ENCODE measurements at places on chromosomes 1 and 21.

DNA sequence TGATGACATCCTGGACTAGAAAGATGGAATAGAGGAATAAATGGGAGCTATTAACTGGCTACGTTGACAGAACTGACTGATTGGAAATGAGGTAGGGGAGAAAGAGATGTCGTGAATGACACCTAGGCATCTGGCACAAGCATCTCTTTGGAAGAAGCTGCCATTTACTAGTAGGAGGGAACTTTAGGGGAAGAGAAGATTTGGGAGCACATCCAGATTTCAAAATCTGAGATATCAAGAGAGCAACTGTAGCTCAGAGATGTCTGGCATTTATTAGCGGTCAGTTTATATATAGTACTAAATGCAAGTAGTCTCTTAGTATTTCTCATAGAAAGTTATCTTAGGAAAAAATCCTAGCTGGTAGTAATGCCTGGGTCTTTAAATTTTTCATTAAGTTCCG lies 131.9 kb upstream of the C1orf105 start:
- DNase-seq: no peak

DNA sequence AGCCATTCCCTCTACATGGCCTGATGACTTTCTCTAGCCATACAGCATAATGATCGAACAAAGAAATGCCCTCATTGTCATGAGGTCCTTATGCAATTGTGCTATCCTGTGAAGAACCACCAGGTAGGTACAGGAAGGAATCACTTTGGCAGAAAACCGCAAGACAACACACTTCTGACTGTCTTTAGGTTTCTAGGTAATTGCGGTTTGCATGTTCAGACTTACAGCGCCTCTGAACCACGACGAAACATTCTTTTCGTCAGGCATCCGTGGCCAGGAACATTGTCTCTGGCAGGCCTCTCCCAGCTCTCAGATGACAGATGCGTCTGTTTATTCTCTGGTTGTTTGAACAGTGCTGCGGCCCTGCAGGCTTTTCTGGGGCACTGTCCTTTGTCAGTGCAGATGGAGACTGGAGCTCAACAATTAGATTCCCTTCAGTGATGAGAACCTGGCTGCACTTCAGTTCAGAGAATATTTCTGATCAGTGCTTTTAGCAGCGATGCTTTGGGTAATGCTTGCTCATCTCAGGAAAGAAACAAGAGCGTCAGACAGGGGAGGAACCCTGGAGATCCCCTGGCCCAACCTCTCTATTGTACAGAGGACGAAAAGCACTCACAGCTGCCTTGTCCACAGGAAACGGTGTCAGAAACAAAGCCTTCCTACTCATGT lies 63.4 kb downstream of the B3GALT5 start:
- DNase-seq: no peak

GRCh38 chr1:5385096-5385799 lies 607.0 kb downstream of the NPHP4 start:
- no peak for DNase-seq

DNA sequence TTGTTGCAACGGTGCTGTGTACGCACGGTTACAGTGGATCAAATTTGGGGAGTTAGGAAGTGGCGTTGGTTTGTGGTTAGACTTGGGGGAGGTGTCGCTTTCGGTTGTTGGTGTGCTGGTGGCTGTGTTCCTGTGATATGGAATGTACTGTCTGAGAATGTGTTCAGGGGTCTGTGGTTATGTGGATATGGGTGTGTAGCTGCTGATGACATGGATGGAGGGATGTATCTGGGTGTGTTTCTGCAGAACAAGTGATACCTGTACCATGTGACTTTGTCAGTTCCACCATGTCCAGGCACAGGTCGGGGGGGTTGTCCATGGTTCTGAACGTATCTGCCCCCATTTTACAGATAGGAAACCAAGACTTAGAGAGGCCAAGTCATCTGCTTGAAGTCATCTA lies 22.7 kb downstream of the PAX7 start:
- no peak for DNase-seq

- DNase-seq: no peak
Measured at GRCh38 chr1:109832945-109833344, 69.2 kb upstream of the EPS8L3 start.

DNA sequence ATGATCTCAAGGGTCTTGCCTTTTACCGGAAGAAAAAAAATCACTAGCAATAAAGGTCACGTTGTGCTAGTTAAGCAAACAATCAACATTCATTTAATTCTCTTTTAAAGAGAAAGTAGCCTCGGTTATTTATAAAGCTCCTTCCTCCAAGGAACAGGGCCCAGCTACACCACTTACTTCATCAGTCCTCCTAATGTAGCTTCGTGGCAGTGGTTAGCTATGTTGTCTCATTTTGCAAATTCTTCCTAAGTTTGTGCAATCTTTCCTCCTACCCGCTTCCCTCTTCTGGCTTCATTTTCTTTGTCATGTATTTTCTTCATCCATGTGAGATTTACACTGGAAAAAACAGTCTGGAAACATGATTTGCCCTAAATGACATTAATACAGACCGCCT lies 554.2 kb downstream of the NUF2 start:
- no peak for DNase-seq

DNA sequence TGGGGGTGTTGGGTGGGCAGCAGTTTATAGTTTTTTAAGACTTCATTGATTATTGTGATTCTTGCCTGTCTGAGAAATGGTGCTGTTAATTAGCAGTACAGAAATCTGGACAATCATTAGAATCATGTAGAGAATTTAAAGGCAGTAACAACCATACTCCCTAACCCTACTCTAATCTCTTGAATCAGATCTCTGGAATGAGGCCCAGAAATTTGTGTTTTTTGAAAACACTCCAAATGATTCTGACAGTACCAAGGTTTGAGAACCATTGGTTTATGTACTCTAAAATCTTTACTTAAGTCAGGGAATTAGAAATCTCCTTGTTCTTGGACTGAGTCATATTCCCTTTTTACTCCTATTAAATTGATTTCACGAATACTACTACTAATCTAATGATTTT lies 24.0 kb downstream of the FNBP1L start:
- no peak for DNase-seq

DNA sequence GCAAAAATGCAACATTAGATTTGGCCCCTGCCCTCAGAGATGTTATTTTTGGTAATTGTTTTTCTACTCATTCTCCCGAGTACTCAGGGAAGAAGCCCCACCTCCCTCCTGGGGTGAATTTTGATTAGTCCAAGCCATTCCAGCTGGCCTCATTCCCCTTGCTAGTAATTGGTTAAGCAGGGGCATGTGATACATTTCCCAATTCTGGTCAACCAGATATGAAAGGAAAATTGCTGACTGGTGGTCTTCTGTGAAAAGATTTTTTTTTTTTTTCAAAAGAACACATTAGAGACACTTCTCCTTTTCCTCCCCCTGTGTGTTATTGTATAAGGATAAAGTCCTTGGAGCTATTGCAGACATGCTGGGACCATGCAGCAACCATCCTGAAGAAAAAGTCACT lies 71.1 kb upstream of the AKT3 start:
- DNase-seq: no peak

GRCh38 chr1:91836331-91837040 lies 49.5 kb downstream of the TGFBR3 start:
- no peak for DNase-seq

GRCh38 chr1:171267391-171267790 lies 19.1 kb downstream of the FMO1 start:
- DNase-seq: no peak

- no peak for DNase-seq
Measured at GRCh38 chr1:235284231-235284769, 43.7 kb downstream of the ARID4B start.

DNA sequence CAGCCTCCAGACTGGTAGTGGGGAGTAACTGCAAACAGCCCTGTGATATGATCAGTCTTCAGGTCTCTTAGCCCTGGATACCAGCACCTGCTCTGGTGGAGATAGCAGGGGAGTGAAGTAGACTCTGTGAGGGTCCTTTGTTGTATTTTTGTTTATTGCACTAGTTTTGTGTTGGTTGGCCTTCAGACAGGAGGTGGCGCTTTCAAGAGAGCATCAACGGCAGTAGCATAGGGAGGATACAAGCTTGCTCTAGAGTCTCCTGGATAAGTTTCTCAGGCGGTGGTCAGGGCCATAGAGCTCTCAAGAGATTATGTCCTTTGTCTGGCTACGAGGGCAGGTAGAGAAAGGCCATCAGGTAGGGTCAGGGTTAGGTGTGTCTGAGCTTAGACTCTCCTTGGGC lies 116.4 kb downstream of the USH2A start:
- DNase-seq: peak; percentile 41

DNA sequence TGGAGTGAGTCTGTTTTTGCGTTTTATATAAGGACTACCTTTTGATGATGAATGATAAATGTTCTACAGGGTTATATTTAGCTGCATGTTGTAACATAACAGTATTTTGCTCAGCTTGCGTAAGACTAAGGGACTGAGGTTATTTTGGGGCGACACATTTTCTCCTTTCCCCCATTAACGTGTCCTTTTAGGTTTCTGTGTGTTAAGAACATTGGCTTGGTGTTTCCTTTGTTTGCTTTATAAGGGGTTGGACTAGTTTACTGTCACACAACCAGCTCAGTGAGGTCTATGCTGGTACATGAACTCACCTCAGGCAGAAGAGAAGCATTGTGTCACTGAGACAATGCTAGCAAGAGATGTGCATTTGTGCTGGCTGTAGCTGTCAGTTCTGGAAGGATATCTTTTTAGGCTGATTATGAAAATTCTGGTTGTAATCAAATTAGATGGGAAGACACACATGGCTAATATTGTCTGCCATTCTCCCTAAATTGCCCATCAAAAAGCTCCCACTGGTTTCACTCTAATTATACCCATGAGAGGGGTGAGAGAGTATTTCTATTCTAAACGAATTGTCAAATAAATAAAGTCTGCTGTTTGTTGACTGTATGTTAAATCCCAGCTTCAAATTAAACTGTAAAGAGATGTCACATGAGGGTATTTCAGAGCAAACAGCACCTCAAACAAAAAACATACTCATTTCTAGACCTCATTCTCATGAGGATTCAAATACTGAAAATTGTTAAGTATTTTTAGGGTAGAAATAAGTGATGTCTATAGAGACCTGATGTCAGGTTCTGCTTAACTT lies 62.6 kb downstream of the CDC14A start:
- peak; percentile 51 for DNase-seq

GRCh38 chr1:26417111-26417759 lies 6.6 kb downstream of the LIN28A start:
- DNase-seq: peak; percentile 93

DNA sequence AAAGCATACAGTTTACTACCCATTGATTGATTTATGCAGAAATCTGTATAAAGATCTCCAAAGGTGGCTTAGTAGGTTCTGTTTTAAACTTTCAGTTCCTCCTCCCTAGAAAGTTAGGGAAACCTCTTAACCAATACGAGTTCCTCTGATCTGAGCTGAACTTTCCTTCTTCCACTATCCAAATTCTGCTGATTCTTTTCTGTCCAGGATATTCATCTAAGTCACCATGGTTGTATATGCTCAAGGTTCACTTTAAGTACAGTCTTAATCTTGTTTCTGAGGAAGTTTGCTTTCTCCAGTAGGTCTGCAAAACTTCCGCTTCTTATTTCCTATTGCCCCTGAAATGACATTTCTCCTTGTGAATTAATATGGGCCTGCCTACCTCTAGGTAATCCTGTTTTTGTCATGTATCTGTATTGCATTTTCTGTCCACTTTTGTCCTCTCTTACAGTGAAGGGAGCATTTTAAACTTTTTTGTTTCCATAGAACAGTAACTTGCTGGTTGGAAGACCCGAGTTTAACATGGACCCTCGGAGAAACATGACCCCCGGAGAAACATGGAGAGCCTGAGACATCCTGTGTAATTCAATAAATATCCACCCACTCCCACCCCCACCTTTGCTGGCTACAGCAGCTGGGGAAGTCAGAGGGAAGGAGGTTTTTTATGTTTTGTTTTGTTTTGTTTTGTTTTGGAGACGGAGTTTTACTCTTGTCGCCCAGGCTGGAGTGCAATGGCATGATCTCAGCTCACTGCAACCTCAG lies 16.7 kb upstream of the TUT4 start:
- no peak for DNase-seq

- peak; percentile 98 for DNase-seq
Measured at GRCh38 chr1:207825719-207826556, 74.1 kb downstream of the CD46 start.

GRCh38 chr1:41315871-41316270 lies 45.4 kb upstream of the FOXO6 start:
- no peak for DNase-seq

DNA sequence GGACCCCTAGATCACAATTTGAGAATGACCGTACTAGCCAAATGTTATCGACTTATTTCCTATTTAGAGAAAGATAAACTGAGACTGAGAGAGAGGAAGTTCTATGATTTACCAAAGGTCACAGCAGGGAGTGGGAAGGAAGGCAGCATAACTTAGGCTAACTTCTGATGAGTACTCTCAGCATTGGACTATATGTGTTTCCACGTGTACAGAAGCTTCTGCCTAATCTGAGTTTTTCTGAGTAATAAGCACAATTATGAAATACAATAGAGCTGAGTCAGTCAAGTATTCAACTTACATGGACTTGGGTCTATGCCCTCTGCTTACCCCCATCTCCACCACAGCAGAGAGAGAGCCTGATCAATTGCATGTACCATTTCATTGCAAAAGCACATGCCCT lies 88.1 kb upstream of the HIVEP3 start:
- DNase-seq: no peak

DNA sequence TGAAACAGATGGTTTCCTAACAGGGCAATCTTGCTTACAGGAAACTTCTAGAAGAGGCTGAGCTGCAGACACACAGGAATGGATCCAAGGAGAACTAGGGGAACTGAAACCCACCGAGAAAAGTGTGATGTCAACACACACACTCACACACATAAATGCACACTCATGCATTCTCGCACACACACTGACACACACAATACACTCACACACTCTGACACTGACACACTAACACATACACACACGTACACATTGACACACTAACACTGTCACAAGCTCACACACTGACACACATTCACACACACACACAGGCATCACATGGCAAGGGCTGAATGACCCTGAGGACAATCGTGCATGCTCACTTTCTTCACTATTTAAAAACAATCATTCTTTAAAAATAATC lies 142.7 kb downstream of the NPHP4 start:
- DNase-seq: no peak
